ENCODE measurements at places on chromosomes 1 and 21.

DNA sequence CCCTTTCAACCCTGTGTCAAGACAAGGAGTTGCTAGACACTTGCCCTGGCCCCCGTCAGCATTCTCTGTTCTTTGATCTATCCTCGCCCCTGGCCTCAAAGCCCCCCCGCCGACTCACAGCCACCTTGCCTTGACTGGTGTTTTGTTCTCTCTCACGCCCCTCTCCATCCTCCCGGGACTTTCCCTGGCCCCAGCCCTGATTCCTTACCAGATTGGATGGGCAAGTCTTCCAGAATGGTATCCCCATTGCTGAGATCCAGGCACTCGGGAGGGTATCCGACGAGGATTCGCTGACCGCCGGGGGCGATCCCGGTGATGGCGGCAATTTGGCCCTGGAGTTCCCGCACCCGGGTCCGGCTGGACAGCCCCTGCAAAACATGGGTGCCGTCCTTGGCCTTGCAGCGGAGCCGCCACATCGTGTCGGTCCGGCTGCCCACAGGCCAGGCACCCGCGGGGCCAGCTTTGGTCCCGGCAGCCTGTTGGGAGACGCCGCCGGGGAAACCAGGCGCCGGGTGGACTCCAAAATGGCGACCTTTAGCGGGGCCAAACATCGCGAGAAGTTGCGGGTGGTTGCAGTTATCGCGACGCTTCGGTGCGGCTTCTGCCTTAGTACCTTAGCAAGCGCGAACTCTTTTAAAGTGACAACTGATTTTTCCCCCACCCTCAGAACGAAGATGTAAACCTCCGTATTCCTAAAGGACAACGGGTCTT lies 373 bp downstream of the YOD1 start:
- peak; percentile 90 for DNase-seq

- no peak for DNase-seq
These were observed 12.8 kb upstream of the NRIP1 start for GRCh38 chr21:15077529-15078145.

DNA sequence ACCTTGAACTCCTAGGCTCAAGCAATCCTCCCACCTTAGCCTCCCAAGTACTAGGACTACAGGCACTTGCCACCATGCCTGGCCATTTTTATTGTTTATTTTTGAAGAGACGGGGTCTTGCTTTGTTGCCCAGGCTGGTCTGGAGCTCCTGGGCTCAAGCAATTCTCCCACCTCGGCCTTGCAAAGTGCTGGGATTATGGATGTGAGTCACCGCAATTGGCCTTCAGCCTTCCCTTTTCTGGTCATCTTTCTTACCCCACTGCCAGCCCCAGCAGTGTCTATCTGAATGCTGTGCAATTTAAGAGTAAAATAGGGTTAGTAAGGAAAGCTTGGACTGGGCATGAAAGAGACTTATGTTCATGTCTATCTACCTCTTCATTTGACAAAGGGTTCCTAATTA lies 6.1 kb upstream of the KLF17 start:
- no peak for DNase-seq

DNA sequence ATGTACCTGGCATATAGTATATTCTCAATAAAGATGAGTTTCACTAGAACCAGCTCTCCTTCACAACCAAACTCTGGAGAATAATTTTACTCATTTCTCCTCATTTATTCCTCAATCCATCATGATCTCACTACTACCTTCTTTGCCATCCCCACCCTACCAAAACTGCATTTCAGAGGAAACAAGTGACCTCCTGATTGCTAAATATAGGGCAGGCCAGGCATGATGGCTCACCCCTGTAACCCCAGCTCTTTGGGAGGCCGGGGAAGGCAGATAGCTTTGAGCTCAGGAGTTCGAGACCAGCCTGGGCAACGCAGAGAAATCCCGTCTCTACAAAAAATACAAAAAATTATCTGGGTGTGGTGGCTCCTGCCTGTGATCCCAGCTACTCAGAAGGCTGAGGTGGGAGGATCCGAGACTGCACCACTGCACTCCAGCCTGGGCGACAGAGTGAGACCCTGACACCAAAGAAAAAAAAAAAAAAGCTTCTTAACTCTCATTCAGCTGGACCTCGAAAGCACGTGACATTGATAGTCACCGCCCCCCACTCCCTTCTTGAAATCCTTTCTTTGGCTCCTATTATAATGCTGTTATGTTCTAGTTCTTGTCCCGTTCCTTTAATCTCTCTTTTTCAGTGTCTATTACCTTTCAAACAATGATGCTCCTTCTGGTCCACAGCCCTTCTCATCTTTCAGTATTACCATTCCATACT lies 2.1 kb downstream of the TESK2 start:
- no peak for DNase-seq

DNA sequence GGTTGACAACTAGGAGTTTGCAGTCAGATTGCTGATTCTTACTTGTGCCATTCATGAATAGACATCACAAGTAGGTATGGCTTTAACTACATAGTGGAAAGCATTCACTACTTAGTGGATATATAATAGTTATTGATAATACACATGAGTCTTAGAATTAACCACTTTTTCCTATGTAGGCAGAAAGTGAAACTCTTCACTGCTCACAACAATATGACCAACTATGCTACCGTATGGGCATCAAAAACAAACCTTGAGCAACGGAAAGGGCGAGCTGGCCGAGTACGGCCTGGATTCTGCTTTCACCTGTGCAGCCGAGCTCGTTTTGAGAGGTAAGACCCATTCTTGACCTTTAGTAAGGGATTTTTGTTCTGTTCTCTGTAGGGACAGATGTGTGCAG lies 38.7 kb downstream of the DHX9 start:
- no peak for DNase-seq

- no peak for DNase-seq
These were observed 3.1 kb upstream of the DIPK1A start for GRCh38 chr1:92964316-92964715.

DNA sequence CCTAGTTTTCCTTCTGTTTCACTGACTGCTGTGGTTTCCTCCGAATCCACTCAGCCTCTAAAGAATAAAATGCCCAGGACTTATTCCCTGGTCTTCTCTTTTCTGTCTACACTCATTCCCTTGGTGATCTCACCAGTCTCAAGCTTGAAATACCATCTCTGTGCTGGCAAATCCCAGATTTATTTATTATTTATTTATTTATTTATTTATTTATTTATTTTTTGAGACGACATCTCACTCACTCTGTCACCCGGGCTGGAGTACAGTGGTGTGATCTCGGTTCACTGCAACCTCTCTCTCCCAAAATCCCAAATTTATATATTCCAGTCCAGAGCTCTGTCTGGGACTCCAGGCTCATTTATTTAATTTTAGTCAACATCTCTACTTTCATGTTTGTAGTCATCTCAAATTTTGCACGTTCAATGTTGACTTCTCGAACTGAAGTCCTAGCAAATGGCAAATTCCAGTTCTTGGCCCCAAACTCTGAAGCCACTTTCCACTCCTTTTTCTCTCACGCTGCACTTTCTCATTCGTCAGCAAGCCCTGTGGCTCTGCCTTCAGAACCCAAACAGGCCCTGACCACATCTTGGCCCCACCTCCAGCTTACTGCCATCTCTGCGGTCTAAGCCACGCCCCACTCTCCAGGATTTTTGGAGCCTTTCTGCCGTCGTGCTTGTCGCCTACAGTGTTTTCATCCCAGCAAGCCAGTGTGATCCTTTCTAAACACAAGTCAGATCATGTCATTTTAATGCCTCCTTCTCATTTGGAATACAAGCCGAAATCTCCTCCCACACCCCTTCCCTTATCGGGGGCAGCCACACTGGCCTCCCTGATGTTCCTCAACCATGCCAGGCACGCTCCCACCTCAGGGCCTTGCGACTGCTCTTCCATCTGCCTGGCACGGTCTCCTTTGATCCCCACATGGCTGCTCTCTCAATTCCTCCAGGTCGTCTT lies 14.2 kb upstream of the TENT5B start:
- peak; percentile 53 for DNase-seq

Measured in psoas muscle (tissue), 8 donors.